ENCODE measurements at places on chromosomes 12 and 14.

- DNase-seq: no peak
Observed at GRCh38 chr12:121618659-121619233, 7.6 kb upstream of the ORAI1 start.

- DNase-seq: no peak
Observed at GRCh38 chr12:66602483-66603143, 76.3 kb downstream of the GRIP1 start.

GRCh38 chr12:46832130-46832704 lies 6.4 kb upstream of the SLC38A4 start:
- DNase-seq: no peak

- no peak for DNase-seq
Observed at GRCh38 chr14:50768680-50769079, 62.3 kb downstream of the NIN start.

DNA sequence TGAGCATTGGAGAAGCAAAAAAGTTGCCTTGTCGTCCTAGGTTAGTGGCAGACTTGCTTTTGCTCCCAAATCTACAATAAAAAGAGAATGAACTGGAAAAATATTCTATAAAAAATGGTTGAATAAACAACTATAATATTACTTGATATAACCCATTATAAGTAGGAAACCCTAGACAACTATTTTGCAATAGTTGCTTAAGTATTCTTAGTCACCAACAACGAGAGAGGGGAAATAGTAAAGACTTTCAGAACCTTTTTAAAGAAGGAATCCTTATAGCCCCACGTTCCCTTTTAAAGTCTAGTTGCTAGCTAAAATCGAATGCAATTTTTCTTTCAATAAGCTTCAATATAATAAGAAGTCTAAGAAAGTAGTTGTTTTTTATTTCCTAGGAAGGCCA lies 17.5 kb downstream of the AQP6 start:
- DNase-seq: no peak

GRCh38 chr14:55329999-55330710 lies 58.9 kb downstream of the FBXO34 start:
- no peak for DNase-seq
